Type B pancreatic cell (in vitro differentiated cells): ENCODE measurements at places on chromosomes 3 and 15. TPM values are rescaled to one million over a fixed set of nuclear protein-coding genes. Genes with fewer than 3 reads are reported as not detected.
A peak's percentile ranks its signal among the peaks of the same experiment; 100 is the strongest.

Gene ZKSCAN7
- total RNA-seq: 9.7 and 17.2 TPM in 2 replicates

Gene AP3B2
- 7.3 and 8.0 TPM in 2 replicates for total RNA-seq

Gene IMPG2
- 0.43 and 0.53 TPM in 2 replicates for total RNA-seq

Gene CLEC3B
- total RNA-seq: 0.43 and 1.2 TPM in 2 replicates

- peaks cover 3% of the 10 kb centered on the region for H3K27me3 ChIP-seq
- no peaks in the 10 kb centered on the region for H3K4me1 ChIP-seq
- H3K27ac ChIP-seq: no peak overlapping the region
- no peak overlapping the region for H3K4me3 ChIP-seq
- DNase-seq: no peak
- H3K36me3 ChIP-seq: no peaks in the 10 kb centered on the region
These were observed 178.6 kb downstream of the CPNE4 start for GRCh38 chr3:131856171-131856570.

DNA sequence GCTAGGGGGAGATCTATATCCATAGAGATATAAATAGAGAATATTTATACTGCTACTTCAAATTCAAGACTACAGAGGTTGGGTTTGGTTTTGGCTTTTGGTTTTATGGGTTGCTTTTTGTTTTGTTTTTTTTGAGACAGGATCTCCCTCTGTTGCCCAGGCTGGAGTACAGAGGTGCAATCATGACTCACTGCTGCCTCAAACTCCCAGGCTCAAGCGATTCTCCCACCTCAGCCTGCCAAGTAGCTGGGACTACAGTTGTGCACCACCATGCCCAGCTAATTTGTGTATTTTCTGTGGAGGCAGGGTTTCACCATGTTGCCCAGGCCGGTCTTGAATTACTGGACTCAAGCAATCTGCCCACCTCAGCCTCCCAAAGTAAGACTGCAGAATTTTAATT is 3.9 kb upstream of the UBL7 start:
- no peak overlapping the region for H3K4me3 ChIP-seq
- no peak for DNase-seq
- no peaks in the 10 kb centered on the region for H3K27me3 ChIP-seq
- H3K36me3 ChIP-seq: peaks cover 24% of the 10 kb centered on the region
- H3K27ac ChIP-seq: no peak overlapping the region

GRCh38 chr3:34570916-34571705 is 772.7 kb downstream of the PDCD6IP start:
- H3K27me3 ChIP-seq: no peaks in the 10 kb centered on the region
- no peak for DNase-seq
- no peak overlapping the region for H3K4me3 ChIP-seq
- no peaks in the 10 kb centered on the region for H3K4me1 ChIP-seq

GRCh38 chr3:149507491-149508324 is 33.2 kb downstream of the TM4SF4 start:
- no peaks in the 10 kb centered on the region for H3K27me3 ChIP-seq
- H3K4me1 ChIP-seq: peaks cover 33% of the 10 kb centered on the region
- H3K36me3 ChIP-seq: no peaks in the 10 kb centered on the region

- H3K27me3 ChIP-seq: no peaks in the 10 kb centered on the region
- DNase-seq: no peak
- peak overlapping the region; percentile 95 for H3K4me3 ChIP-seq
- H3K4me1 ChIP-seq: peaks cover 12% of the 10 kb centered on the region
- peaks cover 11% of the 10 kb centered on the region for H3K36me3 ChIP-seq
These were observed 767 bp downstream of the AP3S2 start for GRCh38 chr15:89893027-89893426.

- H3K27me3 ChIP-seq: peaks cover 5% of the 10 kb centered on the region
- no peak overlapping the region for H3K4me3 ChIP-seq
- H3K4me1 ChIP-seq: peaks cover 9% of the 10 kb centered on the region
These were observed 177.8 kb downstream of the WNT5A start for GRCh38 chr3:55309336-55309735.

DNA sequence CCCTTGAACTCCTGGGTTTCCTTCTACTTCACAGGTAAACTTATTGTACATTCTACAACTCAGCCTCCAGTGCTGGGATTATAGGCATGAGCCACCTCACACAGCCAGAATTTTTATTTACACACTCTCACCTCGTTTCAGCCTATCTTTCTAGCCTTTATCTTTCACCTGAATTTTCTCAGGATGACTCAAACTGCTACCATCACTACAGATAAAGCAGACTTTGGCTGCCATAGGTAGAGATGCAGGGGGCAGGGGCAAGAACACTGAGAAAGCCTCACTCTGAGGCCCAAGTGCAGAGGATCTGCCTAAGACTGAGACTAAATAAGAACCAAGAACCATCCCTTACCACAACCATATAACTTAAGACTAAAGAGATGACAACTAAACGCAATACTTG is 59.0 kb downstream of the ETFA start:
- H3K36me3 ChIP-seq: peaks cover 11% of the 10 kb centered on the region
- no peaks in the 10 kb centered on the region for H3K27me3 ChIP-seq
- no peak overlapping the region for H3K27ac ChIP-seq
- no peak overlapping the region for H3K4me3 ChIP-seq

GRCh38 chr3:94303897-94304296 is 241.0 kb downstream of the NSUN3 start:
- H3K27ac ChIP-seq: no peak overlapping the region
- peaks cover 12% of the 10 kb centered on the region for H3K27me3 ChIP-seq
- no peaks in the 10 kb centered on the region for H3K36me3 ChIP-seq
- no peak overlapping the region for H3K4me3 ChIP-seq

DNA sequence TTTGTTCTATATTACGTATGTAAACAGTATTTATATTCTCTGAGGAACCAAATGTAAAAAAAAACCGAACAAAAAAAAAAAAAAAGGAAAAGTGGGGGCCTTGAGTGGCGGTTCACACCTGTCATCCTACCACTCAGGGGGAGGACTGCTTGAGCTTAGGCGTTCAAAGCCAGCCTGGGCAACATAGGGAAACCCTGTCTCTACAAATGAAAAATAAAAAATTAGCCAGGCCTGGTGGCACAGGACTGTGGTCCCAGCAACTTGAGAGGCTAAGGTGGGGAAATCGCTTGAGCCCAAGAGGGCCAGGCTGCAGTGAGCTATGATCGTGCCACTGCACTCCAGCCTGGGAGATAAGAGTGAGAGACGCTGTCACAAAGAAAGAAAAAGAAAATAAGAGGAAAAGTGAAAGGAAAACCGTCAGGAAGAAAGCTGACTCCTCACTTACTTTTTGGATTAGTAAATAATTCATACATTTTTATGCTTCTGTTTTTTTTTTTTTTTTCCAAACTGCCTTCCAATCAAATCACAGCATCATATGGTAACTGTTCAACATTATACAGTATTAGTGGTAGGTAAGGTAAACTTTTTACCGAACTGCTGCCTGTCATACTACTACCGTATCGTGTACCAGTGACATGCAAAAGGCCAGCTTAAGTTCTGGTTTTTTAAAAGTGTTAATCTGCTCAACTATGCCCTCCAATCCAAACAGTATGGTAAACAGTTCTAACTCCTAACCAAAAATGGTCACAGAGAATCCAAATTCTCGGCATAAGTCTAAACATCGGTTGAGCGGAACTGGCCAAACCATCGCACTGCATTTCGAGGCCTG is 1.2 kb downstream of the PHC3 start:
- no peak for DNase-seq
- peaks cover 16% of the 10 kb centered on the region for H3K4me1 ChIP-seq

GRCh38 chr3:14510838-14511622 is 29.1 kb downstream of the GRIP2 start:
- H3K27me3 ChIP-seq: peaks cover 3% of the 10 kb centered on the region
- no peak overlapping the region for H3K4me3 ChIP-seq
- H3K27ac ChIP-seq: no peak overlapping the region

GRCh38 chr3:37135561-37135960 is 38.8 kb downstream of the LRRFIP2 start:
- no peaks in the 10 kb centered on the region for H3K27me3 ChIP-seq
- no peak overlapping the region for H3K27ac ChIP-seq
- no peaks in the 10 kb centered on the region for H3K36me3 ChIP-seq

- peak overlapping the region; percentile 25 for H3K4me3 ChIP-seq
- no peak overlapping the region for H3K27ac ChIP-seq
- no peak for DNase-seq
- H3K4me1 ChIP-seq: peaks cover 23% of the 10 kb centered on the region
- no peaks in the 10 kb centered on the region for H3K36me3 ChIP-seq
These were observed 40.8 kb downstream of the POLR2M start for GRCh38 chr15:57747206-57747896.

DNA sequence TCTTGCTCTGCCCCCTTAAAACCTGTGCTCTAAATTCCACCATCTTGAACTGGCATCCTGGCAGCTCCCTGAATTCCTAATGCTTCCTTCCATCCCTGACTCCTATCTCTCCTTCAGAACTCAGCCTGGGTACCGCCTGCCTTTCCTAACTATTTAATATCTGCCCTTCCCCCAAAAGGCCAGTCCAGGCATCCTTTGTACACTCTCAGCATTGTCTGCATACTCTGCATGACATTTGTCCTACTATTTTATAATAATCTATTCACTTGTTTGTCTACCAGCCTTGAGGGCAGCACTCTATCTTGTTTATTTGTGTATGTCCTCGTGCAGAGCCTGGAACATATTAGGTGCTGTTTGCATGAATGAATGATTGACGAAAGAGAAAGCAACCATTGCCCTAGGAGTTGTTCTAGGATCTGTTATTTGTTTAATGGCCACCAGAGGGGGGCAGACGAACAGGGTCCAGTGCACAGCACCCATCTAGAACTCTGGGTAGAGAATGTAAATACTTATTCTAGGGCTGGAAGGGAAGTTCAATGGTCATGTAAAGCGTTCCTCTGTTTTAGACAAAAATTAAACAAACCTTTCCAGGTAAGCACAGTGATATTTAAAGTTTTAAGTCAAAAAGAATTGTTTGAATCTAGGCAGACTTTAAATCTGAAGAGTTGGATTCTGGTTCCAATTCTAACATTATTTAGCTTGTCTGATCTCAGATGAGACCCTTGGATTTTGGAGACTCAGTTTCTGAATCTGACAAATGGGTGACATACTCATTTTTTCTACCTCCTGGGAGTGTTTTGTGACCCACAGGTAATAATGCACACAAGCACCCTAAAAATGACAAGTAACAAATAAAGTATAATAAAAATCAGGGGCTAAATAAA is 125.8 kb upstream of the GALNT15 start:
- no peaks in the 10 kb centered on the region for H3K27me3 ChIP-seq
- no peak overlapping the region for H3K27ac ChIP-seq
